ENCODE measurements at places on chromosomes 7 and 10.

DNA sequence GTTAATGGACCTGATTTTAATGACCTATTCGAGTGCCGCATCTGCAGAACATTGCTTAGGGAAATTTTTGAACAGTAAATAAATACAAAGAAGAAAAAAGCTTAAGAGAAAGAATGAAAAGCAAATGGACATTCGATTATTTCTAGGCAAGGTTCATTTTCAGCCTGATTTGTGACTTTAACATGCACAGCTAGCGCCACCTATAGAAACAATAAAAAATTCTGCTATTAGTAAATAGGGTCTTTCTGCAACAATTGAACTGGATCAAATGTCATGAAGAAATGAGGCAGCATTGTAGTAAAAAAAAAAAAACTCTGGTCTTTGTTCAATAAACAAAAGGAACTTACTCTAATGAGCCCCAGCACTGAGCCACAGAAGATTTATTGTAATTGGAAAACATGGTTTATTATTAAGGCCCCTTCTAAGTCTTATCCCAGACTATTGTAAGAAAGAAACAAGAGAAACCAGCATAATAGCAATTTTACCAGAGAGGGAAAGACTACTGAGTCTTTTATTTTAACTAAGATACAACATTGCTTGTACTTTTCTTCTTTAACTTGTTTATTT lies 41.4 kb upstream of the GHITM start:
- DNase-seq = no peak

DNA sequence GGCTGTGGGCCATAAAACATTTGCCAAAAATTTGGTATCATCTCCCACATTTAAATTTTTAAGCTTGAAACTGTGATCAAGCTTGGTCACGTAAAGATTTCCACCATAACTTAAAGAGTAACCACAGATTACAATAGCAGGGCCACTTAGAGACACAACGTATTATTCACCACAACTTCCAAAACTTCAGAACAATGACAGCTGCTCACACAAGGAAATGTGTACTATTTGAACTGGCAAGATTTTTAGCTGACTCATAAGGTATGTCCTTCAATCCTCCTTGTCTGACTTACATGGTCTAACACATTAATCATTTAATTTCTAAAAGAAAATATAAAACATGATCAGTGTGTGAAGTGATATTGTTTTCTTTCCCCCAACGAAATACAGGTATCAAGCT lies 234.5 kb downstream of the PARD3 start:
- no peak for DNase-seq

DNA sequence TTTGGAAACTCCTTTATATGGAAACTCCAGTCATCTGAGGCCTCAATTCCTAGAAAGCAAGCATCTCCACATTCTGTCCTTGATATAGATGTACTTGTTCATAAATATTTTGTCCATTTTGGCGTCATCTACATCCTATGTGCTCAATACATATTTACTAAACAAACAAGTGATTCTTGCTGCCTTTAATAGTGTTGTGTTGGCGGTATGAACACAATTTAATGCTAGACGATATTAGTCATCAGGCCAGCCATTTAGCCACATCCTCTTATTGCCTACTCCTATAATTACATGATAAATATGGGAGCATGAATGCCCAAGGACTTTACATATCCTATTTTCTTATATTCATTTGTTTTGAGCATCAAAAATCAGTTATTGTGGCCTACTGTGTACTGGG lies 18.5 kb upstream of the IFRD1 start:
- no peak for DNase-seq

DNA sequence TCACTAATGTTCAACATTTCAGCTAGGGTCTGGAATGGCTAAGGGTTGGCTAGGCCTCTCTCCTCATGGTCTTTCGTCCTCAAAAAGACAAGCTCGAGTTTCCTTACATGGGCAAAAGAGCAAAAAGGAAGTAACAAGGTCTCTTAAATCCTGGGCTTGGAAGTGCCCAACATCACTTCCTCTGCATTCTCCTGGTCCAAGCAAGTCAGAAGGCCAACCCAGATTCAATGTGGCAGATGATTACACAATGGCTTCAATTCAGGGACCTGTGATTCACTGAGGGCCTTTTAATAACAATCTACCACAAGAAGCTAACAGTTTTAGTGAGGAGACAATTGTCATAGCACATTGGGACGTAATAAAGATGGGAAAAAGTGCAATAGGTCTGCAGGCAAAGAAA lies 4.4 kb upstream of the NUP205 start:
- DNase-seq = no peak

- peak; percentile 28 for DNase-seq
Measured at GRCh38 chr7:50793120-50793946, 10.6 kb upstream of the GRB10 start.

GRCh38 chr10:24596217-24596930 lies 127.3 kb downstream of the ARHGAP21 start:
- no peak for DNase-seq

DNA sequence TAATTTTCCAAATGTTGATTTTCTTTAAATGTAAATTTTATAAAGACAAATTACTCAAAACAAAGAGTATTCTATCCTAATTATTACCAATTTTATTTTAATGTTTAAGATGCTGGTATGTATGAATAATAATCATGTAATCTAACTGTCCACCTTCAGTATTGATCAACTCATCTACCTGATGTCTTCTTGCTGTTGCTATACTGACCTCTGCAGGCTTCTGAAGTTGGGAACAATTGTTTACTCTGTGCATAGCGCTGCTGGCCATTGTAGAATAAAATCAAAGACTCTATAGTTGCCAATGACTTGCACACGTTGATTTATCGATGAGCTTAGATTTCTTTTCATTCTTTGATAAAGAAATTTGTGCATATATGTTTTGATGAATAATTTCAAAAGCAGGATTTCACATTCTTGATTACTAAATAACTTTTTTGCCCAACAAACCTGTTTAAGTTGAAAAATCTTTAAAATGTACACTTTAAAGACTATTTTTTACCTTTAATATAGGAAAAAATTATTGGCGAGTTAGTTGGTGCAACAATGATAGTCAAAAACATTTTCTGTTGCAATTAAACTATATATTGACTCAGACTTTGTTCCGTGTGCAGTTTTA lies 282.3 kb downstream of the TFEC start:
- DNase-seq = no peak

DNA sequence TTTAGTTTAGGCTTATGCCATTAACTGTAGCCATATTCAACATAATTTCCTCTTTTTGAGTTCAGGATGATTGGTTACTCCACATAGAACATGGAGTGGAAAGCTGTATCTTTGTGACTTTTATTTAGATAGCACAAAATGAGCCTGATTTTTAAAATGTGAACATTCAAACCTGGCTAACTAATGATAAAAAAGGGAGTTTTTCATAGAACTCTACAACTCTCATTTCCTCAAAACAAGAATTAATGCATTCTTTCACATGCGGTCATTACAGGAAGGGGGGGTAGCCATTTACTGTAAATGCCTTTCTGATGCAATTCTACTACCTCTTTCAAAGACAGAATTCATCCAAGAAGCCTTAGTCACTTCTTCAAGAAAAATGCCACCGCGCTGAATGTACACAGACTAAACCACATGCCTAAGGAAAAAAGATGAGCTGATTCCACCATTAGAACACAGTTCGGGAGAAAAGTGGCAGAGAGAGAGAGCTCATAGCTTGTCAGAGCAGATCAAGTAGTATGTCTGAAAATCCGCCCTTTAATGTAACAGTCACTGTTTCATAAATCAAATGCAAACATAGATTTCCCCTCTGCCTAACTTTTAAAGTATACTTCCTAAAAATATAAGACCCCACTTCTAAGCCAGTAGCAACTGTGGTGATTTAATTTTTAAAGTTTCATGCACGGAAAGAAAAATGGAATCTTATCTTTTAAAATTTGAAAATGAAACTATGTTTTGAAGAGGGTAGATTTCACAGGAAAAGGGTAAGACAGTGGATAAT lies 226.4 kb upstream of the KLF14 start:
- peak; percentile 71 for DNase-seq

- no peak for DNase-seq
Measured at GRCh38 chr10:53508197-53508596, 735.6 kb upstream of the MBL2 start.

DNA sequence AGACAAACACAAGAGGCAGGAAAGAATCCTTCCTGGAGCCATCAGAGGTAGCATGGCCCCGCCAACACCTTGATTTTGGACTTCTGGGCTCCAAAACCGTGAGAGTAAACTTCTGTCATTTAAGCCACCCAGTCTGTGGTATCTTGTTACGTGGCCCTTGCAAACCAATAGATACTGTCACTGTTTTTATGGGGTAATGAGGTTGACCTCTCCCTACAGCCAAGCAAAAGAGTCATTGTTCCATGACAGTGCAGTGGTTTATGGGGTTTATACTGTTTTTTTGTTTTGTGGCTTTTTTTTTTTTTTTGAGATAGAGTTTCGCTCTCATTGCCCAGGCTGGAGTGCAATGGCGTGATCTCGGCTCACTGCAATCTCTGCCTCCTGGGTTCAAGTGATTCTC lies 32.8 kb downstream of the KIAA1549 start:
- DNase-seq = no peak

GRCh38 chr10:111323389-111323966 lies 246.6 kb downstream of the ADRA2A start:
- no peak for DNase-seq

- no peak for DNase-seq
Measured at GRCh38 chr10:4195213-4195612, 410.2 kb upstream of the KLF6 start.

DNA sequence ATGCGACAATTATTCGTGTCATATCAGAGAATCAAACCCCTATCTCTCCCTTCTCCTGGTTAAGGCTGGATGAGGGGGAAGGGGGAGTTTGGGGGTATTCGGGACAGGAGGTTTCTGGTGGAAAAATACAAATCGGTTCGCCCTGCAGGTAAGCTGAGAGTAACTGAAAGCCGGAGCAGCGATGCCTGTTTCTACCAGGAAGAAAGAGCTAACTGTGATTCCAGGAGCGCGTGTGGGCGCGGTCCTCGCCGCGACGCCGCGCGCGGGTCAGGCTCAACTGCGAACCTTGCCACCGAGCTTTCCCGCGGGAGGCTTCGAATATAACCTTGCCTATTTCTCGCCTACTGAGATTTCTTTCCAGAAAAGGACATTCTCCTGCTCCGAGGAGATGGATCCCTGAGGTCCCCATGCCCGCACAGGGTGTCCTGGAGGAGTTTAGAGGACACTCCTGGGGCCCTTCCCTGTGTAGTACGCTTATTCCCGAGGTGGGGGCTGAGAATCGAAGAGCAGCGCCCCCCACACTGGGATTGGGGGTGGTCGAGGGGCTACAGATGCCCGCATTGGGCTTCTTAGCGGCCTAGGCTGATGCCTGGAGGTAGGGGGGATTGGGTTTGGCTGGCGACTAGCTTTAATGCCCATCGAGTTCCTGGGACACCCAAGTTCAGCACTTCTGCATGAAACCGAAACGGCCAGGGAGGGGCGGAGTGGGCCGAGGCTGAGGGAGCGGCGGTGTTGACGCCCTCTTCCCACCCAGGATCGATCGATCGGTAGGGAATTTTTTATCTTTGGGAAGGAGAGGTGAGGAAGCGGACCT lies 13.0 kb upstream of the DLX6 start:
- DNase-seq = no peak

DNA sequence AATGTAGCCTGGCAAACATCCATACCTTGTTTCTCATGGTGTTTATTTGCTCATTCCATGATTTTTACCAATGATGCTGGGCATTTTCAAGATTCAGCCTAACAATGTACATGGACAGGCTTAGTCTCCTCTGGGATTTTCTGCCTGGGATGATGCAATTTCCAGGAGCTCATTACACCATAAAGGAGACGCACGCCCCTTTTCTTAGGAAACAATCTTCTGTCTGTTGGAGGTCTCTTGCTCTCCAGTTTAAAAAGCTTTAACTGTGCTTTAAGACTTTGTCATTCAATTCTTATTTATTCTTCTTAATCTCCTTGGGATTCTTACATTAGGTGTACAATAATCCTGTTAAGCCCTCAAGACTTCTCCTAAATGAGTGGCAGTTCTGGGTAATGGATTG lies 150.3 kb upstream of the NRP1 start:
- no peak for DNase-seq

DNA sequence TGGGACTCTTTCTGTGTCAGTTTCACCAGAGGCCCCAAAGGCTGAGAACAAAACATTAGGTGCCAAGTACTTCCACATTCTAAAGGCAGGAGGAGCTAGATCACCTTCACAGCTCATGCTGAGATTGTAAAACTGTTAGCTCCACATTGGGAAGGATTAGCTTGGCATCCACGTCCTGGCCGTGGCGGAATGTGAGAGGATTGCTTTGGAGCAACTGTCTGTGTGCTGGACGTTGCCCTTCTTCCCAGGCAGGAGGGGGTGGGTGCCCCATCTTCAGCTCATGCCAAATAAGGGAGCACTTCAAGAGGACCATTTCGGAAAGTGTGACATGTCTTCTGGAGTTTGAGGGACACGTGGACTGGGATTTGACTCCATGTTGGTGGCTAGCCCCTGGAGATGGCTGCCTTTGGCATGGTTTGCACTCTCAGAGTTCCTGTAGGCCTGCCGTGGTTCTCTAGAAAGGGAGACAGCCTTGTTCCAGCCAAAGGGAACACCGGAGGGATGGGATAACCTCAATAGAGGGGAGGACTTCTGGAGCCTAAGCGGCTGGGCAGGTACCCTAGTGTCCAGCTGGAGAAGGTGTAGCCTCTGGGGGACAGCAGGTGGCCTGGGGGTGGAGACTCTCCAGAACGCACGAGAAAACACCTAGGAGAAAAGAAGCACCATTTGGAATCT lies 19.9 kb upstream of the FMC1 start:
- DNase-seq = no peak

- no peak for DNase-seq
Measured at GRCh38 chr10:1211844-1212570, 155.8 kb downstream of the WDR37 start.

DNA sequence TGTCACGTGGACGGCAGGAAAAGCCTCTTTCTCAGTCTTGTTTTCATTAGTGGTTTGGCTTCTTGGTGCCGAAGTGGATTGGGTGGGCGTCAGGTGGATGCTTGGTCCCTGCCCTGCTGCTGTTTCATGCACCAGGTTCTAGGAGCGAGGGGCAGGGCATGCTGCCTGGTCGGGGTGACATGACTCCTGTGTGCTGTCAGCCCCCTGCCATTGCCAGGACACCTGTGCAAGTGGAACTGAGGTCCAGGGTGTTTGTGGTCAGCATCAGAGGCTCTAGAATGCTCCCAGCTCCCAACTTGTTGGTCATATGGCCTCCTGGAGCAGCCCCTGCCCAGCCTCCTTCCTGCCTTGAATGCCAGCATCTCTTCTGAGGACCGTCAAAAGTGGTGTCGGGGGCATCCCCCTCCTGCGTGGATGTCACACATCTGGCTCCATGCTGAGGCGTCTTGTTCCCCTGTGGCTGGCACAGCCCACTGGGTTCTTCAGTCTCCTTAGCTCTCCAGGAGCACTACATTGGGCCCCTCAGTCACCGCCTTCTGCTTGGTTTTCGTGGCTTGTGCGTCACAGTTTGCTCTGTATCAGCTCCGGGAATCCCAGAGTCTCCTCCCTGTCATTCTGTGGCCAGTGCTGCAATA lies 24.8 kb downstream of the ADCY1 start:
- DNase-seq = no peak
